SHP77 treated with DMSO at 0.1 percent for 48 hours (cell line): ENCODE measurements at places on chromosomes 5 and 9.

- no peak for DNase-seq
Observed at GRCh38 chr5:129763651-129764050, 15.8 kb downstream of the MINAR2 start.

- peak; percentile 32 for DNase-seq
Observed at GRCh38 chr9:23821375-23822181, 4.5 kb downstream of the ELAVL2 start.

DNA sequence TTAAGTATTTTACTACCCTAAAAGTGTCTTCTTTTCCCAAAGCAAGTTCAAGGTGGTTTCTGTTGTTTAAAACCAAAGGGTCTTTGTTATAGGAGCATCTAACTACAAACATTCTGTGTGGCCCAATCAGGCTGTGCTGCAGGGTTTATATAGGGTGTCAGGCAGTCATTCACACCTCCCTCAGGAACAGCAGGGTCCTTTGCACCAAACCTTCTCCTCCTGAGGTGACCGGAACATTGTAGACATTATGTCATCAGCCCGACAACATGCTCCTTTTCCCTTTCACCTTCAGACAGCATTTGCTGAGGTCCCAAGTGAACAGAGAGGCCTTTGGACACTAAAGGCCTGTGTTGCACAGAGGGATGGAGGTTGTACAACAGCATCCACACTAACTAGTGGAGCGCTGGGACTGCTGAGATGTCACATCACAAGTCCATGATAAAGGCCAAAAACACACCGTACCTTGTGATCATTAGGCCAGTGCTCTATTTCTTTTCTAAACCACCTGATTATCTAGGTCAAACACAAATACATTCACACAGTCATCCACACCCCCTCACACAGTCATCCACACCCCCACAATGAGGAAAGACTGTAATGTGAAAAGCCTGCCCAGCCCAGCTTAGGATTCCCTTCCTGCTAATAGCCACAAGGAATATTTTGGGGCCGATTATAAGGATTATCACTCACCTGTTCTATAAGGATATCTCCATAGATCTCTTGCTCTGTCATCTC lies 123.8 kb upstream of the VLDLR start:
- DNase-seq = no peak

DNA sequence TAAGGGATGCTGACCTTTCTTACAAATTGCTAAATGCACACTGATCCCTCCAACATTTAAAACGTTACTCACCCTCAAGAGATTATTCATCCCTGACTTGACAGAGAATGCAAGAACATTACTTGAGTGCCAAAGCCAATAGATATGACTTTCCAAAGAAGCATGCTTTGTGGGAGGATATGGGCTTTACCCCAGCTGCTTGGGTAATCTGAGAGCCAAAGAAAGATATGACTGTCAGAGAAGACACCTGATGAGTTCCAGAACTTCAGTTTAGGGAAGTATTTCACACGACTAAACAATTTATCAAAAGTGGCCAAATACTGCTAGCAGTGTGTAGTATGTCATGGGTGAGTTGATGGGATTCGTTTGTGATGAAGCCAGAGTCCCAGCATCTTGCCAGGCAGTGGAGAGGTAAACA lies 7.4 kb upstream of the SPDL1 start:
- no peak for DNase-seq

DNA sequence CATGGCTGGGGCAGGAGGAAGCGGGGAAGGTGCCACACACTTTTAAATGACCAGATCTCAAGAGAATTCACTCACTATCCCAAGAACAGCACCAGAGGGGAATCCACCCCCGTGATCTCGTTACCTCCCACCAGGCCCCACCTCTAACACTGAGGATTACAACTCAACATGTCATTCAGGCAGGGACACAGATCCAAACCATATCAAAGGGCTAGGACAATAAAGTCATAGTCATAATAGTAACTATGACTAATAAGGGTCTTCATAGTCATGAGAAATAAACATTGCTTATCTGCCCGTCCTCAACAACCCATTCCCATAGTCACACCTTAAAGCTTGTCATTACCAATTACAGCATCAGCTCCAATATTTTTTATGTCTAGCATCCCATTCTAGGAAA lies 65.3 kb upstream of the SMC2 start:
- DNase-seq = no peak

DNA sequence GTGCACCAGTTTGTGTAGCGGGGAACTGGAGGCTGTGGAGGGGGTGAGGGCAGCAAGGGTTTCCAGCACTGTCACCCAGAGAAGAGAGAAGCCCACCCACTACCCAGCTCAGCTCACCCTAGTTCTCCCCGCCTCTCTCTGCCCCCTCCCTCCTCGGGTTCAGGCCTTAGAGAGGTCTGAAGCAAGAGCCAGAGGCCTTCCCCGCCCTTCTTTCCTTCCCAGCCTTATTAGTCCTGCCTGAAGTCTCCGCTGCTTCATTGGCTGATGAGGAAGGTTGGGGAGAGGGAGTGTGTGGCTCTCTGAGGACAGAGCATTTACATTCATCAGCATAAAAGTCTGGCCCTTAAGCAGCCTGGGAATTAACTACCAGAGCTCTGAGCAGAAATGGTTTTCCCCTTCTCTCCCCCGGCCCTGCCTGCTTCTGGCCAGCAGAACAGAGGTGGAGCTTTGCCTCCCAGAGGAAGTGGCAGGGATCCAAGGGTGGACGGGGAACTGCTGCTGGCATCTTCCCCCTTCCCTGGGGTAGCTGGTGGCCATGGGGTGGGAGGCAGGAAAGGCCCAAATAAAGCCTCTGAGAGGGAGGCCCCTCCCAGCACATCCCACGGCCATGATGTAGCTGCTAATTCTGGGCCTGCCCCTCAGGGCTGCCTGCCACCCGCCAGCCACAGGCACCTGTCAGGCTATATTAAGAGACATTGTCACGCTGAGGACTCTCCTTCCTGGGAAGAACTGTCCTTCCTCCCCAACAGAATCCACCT lies 4.1 kb downstream of the DNAJB5 start:
- DNase-seq = no peak

- no peak for DNase-seq
Observed at GRCh38 chr5:56176155-56176798, 56.9 kb downstream of the ANKRD55 start.
